ENCODE measurements at places on chromosomes 3 and 15.

DNA sequence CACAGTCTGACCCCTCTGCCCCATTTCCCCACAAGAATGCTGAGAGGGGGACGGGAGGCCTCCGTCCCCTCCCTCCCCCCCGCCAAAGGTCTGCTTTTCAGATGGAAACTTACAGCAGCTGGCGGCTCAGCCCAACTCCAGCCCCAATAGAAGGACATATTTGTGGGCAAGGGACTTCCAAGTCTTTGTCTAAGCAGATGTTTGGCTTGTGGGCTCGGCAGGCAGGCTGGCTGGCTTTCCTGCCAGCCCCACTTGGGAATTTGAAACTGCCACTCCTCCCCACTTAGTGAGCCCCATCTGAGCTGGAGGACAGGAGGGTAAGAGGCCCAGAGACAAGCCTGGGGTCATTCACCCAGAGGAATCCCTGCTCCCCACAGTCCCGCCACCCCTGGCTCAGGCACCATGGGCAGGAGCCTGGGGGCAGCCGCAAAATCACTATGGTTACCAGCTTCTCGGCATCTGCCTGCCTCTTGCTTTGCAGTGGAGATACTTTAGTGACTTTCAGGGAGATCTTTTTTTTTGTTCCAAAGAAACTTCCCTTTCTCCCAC lies 53.6 kb downstream of the LMCD1 start:
- DNase-seq = no peak

DNA sequence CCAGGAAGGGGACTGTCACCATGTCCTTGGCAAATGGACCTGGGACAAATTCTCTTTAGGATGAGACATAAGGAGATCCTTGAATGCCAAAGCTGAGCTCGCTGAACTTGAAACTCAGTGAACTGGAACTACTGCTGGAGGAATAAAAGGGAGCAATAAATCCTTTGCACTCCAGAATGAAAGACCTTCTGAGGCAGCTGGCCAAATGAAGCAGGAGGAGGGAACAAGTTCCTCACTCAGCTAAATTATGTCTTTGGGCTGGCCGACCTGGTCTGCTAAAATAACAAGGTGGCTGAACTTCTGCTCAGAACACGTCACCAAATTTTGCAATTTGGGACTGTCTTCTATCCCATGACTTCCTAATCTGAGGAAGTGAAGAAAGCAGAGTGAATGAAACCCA lies 314.7 kb downstream of the LPP start:
- DNase-seq = peak; percentile 84

DNA sequence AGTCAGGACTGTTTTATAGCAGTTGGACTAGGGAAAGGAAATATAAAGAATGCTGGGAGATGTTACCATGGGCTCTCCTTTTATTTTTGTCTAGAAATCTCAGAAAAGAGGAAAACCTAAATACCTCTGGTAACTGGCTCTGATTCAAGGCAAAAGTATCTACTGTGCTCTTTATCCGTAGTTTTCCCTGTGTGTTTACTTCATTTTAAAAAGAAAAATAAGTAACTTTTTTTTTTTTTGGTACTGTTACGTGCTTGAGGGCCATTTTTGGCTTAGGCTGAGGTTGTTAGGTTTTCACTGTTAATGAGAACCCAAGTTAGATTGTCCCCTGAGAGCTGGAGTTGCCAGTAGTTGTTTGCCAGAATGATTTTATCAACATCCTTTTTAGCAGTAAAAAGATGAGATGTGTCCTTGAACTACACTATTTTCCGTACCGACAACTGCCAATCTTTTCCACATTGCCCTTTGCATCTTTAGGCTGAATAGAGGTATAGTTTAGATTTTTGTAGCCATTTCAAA lies 35.8 kb downstream of the IQGAP1 start:
- no peak for DNase-seq

- no peak for DNase-seq
These were observed 36.1 kb upstream of the CTXND1 start for GRCh38 chr15:80288131-80288530.

- peak; percentile 61 for DNase-seq
These were observed 22.2 kb upstream of the NRROS start for GRCh38 chr3:196617256-196617655.

- no peak for DNase-seq
These were observed 30.7 kb downstream of the NBEAL2 start for GRCh38 chr3:47010111-47010712.

DNA sequence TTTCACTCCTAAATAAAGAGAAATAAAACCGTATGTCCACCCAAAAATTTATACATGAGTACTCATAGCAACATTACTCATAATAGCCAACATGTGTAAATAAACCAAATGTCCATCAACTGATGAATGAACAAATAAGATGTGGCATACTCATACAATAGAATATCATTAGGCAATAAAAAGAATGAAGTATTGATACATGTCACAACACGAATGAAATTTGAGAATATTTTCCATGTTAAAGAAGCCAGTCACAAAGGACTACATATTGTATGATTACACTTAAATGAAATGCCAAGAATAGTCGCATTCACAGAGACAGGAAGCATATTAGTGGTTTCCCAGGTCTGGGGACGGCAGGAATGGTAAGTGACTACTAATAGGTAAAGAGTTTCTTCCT lies 869.2 kb downstream of the IGSF11 start:
- DNase-seq = no peak

DNA sequence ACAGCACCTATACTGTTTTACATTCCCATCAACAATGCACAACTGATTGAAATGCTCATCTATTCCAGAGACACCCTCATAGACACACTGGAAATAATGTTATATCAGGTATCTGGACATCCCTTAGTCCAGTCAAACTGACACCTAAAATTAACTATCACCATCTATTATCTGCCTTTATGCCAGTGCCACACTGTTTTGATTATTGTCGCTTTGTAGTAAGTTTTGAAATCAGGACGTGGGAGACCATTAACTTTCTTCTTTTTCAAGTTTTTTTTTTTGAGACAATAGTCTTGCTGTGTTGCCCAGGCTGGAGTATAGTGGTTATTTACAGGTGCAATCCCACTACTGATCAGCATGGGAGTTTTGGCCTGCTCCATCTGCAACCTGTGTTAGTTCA lies 9.4 kb upstream of the KLHL40 start:
- no peak for DNase-seq

- no peak for DNase-seq
These were observed 67.2 kb downstream of the SCN5A start for GRCh38 chr3:38582316-38582715.

- DNase-seq = no peak
These were observed 193.8 kb upstream of the TLE3 start for GRCh38 chr15:70291305-70292075.
